Motor neuron (in vitro differentiated cells): ENCODE measurements at places on chromosomes 16 and 17. TPM values are rescaled to one million over a fixed set of nuclear protein-coding genes. Genes with fewer than 3 reads are reported as not detected.

KRTAP3-1 gene
- not detected in 2 replicates for total RNA-seq

TNS4 gene
- total RNA-seq: 0.05 and 0.08 TPM in 2 replicates

FSCN2 gene
- 0.36 and 0.38 TPM in 2 replicates for total RNA-seq

TSPOAP1 gene
- total RNA-seq: 13.0 and 18.0 TPM in 2 replicates

CFAP97D1 gene
- 0.16 and 0.19 TPM in 2 replicates for total RNA-seq

ATP1B2 gene
- total RNA-seq: 0.31 and 0.38 TPM in 2 replicates

CHTF18 gene
- total RNA-seq: 2.5 and 2.8 TPM in 2 replicates

AHSP gene
- not detected in 2 replicates for total RNA-seq

CBX1 gene
- 204 and 208 TPM in 2 replicates for total RNA-seq

DCAKD gene
- 41.5 and 42.1 TPM in 2 replicates for total RNA-seq

TMC7 gene
- 1.4 and 1.5 TPM in 2 replicates for total RNA-seq

RND2 gene
- 20.4 and 21.3 TPM in 2 replicates for total RNA-seq

REXO5 gene
- total RNA-seq: 8.8 and 10.8 TPM in 2 replicates

SPEM3 gene
- 0.13 and 0.23 TPM in 2 replicates for total RNA-seq

C16orf92 gene
- total RNA-seq: 0.52 TPM in 1 of 2 replicates, not detected in the other

MYH13 gene
- total RNA-seq: not detected in 2 replicates

CHST5 gene
- total RNA-seq: 0.35 and 0.60 TPM in 2 replicates

PLA2G10 gene
- 0.34 TPM in 1 of 2 replicates, not detected in the other for total RNA-seq

MPG gene
- 27.8 and 28.8 TPM in 2 replicates for total RNA-seq

CCDC182 gene
- total RNA-seq: 0.76 and 1.2 TPM in 2 replicates

SNAI3 gene
- 1.3 and 1.4 TPM in 2 replicates for total RNA-seq

SYT17 gene
- 3.5 and 4.2 TPM in 2 replicates for total RNA-seq

ZNF205 gene
- total RNA-seq: 13.0 and 14.0 TPM in 2 replicates

SCN4A gene
- total RNA-seq: 0.04 and 2.8 TPM in 2 replicates

KRT27 gene
- total RNA-seq: not detected in 2 replicates

SHBG gene
- 3.0 and 3.3 TPM in 2 replicates for total RNA-seq

ARL17A gene
- 11.3 and 15.6 TPM in 2 replicates for total RNA-seq

TLCD1 gene
- total RNA-seq: 38.3 and 47.7 TPM in 2 replicates

ITGB3 gene
- total RNA-seq: 0.49 and 0.62 TPM in 2 replicates

TNP2 gene
- 0.31 TPM in 1 of 2 replicates, not detected in the other for total RNA-seq

DDX42 gene
- total RNA-seq: 62.4 and 76.6 TPM in 2 replicates

KCNJ12 gene
- total RNA-seq: 1.8 and 2.0 TPM in 2 replicates

CALB2 gene
- total RNA-seq: 0.88 and 0.92 TPM in 2 replicates

SHISA6 gene
- total RNA-seq: 0.14 and 0.22 TPM in 2 replicates

CSH2 gene
- total RNA-seq: 0.14 TPM in 1 of 2 replicates, not detected in the other

PRRT2 gene
- 43.6 and 55.1 TPM in 2 replicates for total RNA-seq

OR1E2 gene
- total RNA-seq: not detected in 2 replicates

MLYCD gene
- 6.7 and 8.4 TPM in 2 replicates for total RNA-seq

ABCC11 gene
- total RNA-seq: 0.19 and 0.49 TPM in 2 replicates

SPAG9 gene
- 94.7 and 117 TPM in 2 replicates for total RNA-seq

USP6 gene
- total RNA-seq: 1.00 and 2.8 TPM in 2 replicates
